ENCODE measurements at places on chromosomes 16 and 17.

DNA sequence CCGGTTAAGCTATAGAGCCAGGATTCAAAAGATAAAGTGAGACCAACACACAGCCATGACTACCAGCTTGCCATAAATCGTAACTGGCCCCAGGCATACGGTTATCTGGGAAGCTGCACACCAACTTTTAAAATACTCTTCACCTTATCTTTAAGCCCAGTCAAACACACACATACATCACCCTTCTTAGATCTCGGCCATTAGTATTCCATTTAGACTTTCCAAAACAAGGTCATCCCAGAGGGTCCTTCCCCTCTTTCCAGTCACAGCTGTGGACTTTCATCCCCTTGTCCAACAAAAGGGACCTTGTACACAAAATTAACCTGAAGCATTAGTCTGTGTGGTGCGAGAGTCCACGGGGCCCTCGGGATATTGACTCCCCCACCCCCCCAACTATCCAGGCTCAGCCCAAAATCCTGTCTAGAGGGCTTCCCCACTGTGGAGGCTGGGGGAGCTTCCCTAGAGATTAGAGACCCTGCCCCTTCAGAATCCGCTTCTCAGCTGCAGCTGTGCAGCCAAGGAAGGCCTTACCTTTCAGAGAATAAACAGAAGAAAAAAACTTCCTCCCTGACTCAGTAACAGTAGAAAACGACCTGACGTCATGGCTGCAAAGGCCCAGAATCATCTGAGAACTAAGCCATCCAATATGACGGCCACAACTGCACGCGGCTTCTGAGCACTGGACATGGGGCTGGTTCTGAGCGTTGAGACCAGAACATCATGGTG is 9.9 kb downstream of the ZFHX3 start:
- no peak for DNase-seq

GRCh38 chr16:68444056-68444657 is 4.2 kb downstream of the SMPD3 start:
- no peak for DNase-seq

- DNase-seq: no peak
Observed at GRCh38 chr16:87648236-87648635, 45.9 kb downstream of the JPH3 start.

GRCh38 chr16:24736758-24737157 is 7.3 kb downstream of the TNRC6A start:
- DNase-seq: no peak

- no peak for DNase-seq
Observed at GRCh38 chr16:73095885-73096421, 48.0 kb upstream of the ZFHX3 start.

DNA sequence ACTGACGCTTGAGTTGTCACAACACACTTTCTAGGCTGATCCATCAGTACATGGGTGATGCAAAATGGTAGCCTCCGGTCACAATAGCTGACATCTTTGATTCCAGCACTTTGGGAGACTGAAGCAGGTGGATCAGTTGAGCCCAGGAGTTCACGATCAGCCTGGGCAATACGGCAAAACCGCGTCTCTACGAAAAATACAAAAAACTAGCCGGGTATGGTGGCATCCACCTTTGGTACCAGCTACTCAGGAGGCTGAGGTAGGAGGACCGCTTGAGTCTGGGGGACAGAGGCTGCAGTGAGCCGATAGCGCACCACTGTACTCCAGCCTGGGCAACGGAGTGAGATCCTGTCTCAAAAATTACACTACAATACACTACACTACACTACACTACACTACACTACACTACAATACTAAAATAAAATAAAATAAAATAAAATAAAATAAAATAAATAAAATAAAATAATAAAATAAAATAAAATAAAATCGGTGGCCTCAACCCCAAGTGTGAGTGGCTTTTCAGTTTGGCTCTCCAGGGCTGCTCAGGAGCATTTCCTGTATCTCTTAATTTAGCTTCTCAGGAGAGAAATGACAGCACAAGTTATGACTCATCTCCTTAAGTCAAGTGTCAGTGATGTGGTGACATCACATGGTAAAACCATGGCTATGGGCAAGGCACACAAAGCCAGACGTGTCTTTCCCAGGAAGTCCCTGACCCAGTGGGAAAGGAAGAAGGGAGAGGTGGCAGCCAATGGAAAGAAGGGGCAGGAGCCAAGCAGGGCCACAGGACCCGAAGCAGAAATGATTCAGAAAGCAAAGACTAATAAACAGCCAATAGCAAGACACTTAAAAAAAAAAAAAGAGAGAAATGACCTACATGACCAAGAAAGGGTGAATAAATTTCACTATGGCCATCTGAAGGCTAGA is 75.3 kb upstream of the TBC1D3K start:
- peak; percentile 62 for DNase-seq

DNA sequence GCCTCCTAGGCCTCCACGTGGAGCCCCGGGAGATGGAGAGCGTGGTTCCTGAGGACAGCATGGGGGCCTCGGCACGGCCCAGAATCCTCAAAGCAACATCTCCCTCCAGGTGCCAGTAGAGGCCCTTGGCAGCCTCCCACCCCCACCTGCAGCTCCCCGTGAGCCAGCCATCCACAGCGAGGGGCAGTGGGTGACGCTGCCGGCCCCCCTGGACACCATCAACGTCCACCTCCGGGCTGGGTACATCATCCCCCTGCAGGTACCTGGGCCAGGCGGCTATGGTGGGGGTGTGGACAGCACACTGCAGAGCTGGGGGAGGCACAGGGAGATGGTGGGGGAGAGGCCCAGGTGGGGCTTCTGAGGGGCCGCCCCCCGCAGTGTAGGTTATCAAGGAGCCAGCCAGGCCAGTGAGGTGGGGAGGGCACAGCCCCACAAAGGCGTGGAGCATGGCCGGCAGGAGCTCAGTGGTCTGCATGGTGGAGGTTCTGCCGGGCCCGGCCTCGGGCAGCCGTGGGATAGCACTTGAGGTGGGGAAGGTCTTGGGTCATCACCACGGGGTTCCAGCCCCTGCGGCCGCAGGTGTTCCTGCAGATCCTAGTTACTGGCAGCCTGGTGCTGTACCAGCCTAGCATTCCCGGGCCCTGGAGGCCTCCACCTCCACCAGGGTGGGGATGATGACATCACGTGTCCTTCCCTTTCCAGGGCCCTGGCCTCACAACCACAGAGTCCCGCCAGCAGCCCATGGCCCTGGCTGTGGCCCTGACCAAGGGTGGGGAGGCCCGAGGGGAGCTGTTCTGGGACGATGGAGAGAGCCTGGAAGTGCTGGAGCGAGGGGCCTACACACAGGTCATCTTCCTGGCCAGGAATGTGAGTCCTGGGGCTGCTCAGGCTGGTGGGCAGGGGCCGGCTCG is 16.4 kb downstream of the GAA start:
- no peak for DNase-seq

- DNase-seq: no peak
Observed at GRCh38 chr17:72422204-72422504, 301.3 kb downstream of the SOX9 start.

DNA sequence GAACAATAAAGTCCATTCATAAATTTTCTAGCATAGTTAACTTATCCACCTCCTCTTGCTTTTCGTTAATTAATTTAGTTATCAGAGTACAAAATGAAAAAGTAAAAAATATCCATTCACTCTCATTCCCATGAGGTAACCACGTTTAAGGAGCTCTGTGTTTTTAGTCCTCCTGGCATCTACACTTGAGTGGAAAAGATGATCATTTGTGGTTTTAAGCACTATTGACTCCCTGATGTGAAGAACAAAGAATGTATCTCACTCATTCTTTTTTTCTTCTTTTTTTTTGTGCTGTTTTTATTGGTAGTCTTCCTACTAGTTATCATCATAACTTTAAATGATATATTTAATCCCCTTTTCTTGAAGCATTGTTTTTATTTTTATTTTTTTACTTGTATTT is 26.1 kb downstream of the QPRT start:
- no peak for DNase-seq

- peak; percentile 72 for DNase-seq
Observed at GRCh38 chr17:29590411-29591145, 1.1 kb upstream of the GIT1 start.

DNA sequence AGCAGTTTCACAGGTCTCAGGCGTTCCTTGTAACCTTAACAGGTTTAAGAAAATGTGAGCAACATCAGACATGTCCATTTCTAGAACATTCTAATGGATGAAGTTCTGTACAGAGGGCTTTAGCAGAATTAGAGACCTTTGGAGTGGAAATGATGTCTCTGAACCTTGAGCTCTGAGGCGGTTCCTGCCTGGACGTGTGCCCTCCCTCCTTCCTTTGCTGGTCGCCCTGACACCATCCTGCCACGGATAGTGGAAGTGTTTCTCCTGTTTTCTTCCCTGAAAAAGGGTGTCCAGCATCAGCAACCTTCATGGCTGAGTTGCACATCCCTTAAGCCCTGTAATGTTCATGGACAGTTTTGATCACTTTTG is 11.1 kb downstream of the SPATA33 start:
- no peak for DNase-seq

- peak; percentile 48 for DNase-seq
Observed at GRCh38 chr16:88747588-88748301, 37.3 kb downstream of the PIEZO1 start.

Measured in GM06990 (cell line).